ENCODE measurements at places on chromosomes 6 and 20. TPM values are rescaled to one million over a fixed set of nuclear protein-coding genes. Genes with fewer than 3 reads are reported as not detected.

Gene BFSP1
- 0.98 TPM for total RNA-seq

Gene RBBP8NL
- total RNA-seq, result not detected

Gene TOX2
- 0.18 TPM for total RNA-seq

Gene NMBR
- not detected for total RNA-seq

Gene KCNB1
- total RNA-seq, result 0.12 TPM

Gene PCED1A
- total RNA-seq, result 45.7 TPM

Gene ACTL10
- not detected for total RNA-seq

- DNase-seq, result no peak
Measured at GRCh38 chr6:3542032-3542640, 85.3 kb upstream of the SLC22A23 start.

DNA sequence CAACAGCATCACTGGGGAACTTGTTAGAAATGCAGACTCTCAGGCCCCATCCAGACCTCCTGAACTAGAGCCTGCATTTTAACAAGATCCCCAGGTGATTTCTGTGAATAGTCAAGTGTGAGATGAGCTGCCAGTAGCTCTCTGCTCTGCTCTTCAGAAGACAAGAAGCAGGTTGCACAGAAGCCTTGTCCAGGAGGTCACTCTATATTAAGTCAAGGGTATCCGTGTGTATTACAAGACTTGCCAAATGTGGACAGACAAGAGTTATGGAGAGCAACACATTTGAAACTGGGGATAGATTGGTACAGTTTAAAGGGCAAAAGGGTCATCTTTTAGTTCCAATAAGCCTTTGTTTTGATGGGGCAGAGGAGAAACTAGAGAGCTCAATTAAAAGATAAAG lies 23.2 kb upstream of the RIN2 start:
- no peak for DNase-seq

DNA sequence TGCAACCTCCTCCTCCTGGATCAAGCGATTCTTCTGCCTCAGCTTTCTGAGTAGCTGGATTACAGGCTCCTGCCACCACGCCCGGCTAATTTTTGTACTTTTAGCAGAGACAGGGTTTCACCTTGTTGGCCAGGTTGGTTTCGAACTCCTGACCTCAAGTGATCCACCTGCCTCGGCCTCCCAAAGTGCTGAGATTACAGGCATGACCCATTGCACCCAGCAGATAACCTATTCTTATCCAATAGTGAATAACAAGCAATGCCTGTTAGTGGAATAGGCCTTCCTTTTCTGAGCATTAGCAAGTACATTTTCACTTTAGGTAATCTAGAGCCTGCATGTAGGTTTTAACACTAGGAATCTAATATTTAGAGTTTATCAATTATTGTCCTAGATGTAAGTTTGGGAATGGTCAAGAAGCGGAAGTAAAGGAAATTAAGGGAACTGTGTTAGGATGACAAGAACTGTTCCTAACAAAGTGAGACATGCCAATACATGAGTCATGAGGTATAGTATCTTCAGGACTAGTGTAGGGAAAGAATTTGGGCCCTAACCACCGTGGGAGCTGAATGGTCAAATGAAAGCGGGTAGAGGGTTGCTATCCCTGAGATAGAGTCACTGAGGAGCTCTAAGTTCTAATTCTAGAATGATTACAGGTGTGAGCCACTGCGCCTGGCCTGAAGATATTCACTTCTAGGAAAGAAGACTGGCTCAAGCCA lies 15.0 kb downstream of the BLTP3A start:
- DNase-seq, result no peak

DNA sequence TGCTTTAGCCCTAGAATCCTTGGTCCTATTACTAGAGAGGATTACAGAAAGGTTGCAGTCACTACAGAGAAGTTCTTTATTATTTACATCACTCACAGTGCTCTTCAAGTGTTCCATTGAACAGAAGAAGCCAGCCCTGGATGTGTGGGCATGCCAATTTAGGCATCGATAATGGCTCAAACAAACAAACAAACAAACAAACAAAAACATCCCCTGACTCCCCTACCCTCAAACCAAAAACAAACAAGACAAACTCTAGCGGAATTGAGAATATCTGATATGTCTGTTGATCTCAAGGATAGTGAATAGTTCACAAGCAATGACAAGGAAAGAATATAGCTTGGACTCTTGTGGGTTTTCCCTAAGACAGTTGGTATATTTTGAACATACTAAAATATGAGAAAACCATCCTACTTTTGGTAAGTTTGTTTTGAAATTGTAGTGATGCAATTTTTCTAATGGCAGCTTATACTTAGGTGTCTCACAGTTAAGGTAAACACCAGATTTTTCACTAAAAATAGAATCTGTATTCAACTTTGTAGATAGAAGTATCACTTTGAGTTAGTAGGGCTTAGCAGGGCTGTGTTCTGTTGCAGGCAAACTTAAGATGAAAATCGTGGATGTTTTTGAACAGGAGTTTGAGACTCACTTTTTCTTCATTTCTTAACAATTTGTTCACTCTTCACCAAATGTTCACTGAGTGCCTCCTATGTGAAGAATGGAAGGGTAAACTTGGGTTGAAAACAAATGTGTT lies 92.8 kb upstream of the FAM184A start:
- DNase-seq, result no peak

DNA sequence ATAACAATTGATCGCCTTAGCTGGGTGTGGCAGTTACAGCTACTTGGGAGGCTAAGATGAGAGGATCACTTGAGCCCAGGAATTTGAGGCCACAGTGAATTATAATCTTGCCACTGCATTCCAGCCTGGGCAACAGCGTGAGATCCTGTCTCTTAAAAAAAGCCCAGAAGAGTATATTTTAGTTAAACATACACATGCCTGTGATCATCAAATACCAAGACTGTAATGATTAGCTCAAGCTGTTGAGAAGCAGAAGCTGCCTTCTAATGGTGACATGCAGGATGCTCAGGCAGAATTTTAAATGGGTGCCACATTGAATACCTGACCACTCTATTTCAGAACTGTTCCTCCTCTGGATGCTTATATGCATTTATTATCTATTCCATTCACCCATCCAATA lies 8.9 kb upstream of the TMEM14A start:
- no peak for DNase-seq

- DNase-seq, result no peak
Measured at GRCh38 chr20:62436692-62437091, 9.4 kb upstream of the RBBP8NL start.

DNA sequence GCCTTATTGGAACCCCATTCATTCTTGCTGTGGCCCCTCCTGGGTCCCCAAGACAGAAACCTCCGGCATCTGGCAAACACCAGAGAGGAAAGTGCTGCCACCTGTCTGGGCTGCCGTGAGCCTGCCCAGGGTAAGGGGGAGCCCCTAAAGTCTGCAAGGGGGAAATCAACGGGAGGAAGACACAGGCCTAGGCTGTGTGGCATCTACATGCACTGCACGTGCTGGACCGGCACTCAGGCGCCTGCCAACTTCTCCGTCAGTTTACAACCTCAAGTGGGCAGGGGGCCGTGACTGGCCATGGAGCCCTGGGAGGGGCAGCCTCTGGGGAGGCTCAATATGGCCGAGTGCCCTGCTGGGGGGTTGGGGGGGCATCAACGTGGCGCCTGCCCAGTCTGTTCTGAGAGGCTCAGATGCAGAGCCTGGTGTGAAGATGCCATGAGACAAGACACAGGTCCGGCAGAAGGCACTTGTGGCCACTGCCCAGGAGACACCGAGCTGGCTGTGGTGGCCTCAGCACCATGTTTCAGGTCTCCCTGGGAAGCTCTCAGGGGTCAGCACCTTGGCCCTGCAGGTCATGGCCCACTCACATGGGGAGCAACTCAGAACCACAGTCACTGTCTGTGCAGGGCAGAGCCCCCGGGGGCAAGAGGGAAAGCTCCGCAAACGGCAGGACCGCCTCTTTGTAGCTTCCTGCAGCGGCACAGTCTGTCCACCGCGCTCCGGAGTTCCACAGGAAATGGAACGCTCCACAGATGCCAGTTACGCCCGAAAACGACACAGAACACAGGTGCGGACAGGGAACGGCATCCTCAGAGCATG lies 8.4 kb downstream of the UCKL1 start:
- peak; percentile 77 for DNase-seq

Data from G401 (cell line).